PC-3 (cell line): ENCODE measurements at places on chromosomes 6 and 20.

DNA sequence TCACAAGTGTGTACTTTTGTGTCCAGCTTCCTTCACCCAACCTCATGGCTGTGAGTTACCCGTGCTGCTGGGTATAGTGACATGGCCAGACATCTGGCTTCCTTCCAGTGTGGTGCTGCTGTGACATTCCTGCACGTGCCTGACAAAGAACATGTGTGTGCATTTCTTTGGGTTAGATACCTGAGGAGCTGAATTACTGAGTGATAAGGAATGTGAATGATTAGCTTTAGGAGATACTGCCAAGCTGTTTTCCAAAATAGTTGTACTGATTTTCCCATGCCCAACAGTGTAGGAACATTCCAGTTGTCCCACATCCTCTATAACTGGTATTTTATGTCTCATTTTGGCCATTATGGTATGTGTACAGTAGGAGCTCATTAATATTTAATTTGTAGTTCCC, 132.5 kb downstream of the PREX1 start:
- peak; percentile 37 for DNase-seq

- DNase-seq = peak; percentile 59
Measured at GRCh38 chr6:90184334-90185298, 112.0 kb downstream of the BACH2 start.

DNA sequence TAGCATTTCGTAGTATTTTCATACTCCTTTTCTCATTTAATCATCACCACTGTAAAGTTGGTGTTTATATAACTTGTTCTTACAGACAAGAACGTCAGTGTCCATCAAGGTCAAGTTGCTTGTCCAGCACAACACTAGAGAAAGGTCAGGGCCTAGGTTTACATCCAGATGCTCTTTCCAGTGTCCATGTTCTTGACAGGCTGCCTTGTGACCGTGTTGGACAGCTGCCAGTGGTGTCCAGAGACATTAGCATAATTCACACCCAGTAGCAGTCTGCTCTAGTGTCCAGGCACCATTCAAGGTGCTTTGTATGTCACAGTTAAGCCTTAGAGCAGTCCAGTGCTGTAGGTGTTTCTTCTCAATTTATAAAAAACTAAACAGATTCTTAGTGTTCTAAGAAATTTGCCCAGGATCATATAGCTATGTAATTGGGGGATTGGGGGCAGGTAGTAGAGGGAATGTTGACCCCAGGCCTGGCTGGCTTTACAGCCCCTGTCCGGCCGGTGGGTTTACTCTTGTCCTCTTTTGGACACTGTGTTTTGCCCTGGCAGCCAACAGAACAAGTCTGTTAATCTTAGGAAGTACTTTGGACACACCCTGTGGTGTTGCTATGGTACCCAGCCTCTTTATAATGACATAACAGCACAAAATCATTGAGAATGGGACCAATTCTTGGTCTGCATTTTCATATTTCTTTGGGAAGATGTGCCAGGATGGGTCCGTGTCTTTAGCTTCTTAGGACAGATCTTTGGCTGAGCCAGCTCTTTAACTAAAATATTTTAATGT, 8.0 kb downstream of the STK35 start:
- no peak for DNase-seq

DNA sequence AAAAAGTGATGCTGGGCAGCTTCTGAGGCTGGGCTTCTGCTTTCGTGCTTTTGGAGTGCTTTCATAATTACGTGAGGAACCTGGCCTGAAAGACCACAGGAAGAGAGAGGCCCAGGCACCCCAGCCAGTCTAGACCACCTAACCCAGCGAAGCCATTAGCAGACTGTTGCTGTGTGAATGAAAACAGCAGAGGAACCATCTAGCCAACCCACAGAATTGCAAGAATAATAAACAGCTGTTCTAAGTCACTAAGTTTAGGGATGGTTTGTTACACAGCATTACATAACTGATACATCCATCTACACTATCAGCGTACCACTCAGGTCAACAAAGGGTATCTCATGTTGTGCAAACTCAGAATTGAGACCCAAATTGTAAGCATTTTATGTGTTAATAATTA, 34.5 kb downstream of the FGD2 start:
- DNase-seq = no peak

DNA sequence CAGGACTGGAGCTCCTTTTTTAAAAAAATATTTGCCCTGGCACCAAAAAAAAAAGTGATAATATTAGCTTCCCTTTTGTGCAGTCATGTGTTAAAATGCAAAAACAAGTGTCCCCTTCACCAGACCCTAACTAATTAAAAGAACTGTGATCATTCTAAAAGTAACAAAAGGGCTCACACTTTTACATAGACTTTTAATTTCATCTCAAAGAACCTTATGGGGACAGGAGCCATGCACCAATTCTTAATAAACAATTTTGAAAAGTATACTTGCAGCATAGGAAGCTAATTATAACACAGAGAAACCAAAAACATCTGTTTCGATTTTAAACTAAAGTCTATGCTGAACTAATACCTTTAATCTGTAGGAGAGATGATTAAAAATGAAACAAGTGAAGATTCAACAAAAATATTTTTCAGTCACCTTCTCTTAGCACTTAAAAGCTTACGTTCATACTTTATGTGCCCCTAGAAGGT, 17.3 kb downstream of the STX7 start:
- DNase-seq = no peak

GRCh38 chr6:136108361-136108945, 141.7 kb downstream of the MTFR2 start:
- no peak for DNase-seq

DNA sequence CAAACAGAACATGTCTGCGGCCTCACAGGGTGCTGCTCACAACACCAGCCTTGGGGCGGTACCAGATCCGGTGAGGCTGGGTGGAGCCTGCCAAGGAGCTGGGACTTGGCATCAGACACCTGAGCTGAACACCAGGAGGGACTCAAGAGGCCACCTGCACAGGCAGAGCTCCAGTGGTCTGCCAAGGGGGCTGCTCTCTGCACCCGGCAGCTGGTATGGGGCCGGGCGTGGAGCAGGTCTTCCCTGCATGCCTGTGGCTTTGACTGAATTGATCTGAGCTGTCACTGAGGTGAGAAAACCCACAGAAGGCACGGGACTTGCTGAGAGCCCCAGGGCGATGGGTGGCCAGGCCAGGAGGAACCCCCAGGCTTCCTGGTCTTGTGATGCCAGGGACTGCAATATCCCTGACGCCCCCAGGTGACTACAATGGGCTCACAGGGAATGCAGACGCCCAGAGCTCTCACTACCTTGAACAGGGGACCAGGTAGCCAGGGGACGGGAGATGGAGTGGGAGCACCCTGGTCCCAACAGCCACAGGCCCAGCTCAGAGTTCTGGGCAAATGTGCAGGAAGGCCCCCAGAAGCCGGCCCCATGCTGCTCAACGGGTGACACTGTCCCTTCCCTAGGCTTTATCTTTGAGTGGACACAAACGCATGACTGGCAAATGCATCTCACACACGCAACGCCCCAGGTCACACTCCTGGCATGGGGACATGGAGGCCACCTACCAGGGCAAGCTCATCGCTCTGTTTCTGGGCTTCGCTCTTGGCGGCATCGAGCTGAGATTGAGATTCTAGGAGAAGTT, 48.2 kb downstream of the DSTN start:
- no peak for DNase-seq

DNA sequence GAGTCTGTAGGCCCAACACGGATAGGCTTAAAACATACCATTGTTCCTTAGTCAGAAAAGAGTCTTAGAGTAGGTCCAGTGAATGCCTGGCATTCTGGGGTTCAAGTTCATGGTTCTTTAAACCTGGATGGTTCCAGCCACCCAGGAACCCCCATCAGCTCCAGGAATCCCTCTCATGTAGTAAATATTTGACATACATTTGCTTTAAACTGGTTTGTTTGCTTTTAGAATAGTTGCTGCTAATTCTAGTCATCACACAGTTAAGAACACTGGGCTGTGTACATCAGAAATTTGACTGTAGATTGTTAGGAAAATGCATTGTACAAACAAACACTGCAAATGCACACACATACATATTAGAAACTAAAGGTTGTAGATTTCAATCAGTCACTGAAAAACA, 30.6 kb upstream of the PBOV1 start:
- no peak for DNase-seq

GRCh38 chr6:14924126-14925024, 321.5 kb upstream of the JARID2 start:
- DNase-seq = no peak

- DNase-seq = no peak
Measured at GRCh38 chr6:18263418-18264218, 712 bp downstream of the DEK start.

GRCh38 chr6:36302227-36302976, 32.5 kb downstream of the PNPLA1 start:
- DNase-seq = peak; percentile 96

- DNase-seq = no peak
Measured at GRCh38 chr6:158000530-158001307, 19.1 kb downstream of the SYNJ2 start.

GRCh38 chr20:53276143-53276542, 304.0 kb downstream of the TSHZ2 start:
- DNase-seq = no peak

GRCh38 chr6:144809120-144809519, 524.0 kb downstream of the UTRN start:
- DNase-seq = peak; percentile 42

DNA sequence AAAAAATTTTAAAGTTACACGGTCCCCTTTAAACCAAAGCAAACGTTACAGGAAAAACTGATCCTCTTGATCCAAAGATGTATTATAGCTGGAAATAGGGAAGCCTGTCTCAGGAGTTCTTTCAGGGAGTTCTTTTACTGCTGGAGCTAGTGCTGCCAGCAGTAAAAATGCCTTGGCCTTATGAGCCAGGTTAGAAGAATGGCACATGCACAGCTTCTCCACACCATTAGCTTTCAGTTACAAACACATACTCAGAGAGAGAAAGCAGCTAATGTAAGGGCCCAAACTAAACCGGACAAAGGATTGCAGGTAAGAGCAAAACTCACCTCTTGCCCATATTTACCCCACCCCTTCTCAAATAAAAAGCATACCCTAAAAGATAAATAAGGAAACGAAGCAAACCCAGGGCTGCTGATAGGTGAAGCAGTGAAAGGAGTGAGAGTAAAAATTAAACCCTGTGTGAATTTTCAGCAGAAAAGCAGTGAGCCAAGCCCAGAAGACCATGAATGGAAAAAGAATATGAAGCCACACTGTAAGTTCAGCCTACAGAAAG, 19.0 kb downstream of the TBC1D20 start:
- no peak for DNase-seq

DNA sequence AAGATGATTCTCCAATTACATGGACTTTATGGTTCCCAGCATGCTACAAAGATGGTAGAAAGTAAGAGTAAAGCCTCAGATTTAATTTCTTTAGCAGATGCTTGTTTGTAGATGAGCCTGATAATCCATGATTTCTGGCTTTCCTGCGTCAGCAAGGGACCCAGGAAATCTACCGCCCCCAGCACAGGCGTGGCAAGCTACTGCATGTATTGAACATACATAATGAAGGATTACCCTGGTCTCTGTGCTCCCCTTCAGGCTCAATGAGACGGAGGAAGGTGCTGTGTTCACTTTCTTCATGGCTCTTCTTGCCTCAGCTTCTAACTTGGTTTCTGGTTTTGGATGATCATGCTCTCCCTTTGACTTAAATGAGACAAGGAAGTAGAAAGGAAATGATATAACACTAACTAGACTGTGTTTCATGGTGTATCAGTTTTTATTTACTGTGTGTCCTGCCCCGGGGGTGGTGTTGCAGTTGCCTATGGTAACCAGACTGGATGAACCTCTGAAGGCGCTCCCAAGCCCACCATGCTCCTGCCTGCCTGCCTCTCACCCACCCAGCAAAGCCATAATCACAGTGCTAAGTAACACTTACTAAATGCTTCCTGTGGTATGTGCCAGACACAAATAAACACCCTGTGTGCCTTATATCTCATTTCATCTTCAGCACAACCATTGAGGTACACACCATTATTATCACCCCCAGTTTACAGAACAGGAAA, 17.9 kb downstream of the GCM1 start:
- DNase-seq = no peak

DNA sequence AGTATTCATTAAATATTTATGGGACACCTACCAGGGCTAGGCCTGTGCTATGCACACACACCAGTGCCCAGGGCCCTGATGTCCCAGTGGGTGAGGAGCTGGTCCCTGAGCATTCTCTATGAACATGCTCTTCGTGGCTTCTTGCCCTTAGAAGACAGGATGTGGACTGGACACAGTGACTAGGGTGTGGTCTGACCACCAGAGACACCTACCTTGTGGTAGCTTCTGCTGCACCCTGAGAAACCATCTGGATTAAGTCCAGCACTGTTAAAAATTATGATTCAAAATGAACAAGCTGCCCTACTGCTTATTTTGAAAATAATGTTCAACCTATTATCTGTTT, 112.9 kb upstream of the RPS6KA2 start:
- DNase-seq = peak; percentile 33

DNA sequence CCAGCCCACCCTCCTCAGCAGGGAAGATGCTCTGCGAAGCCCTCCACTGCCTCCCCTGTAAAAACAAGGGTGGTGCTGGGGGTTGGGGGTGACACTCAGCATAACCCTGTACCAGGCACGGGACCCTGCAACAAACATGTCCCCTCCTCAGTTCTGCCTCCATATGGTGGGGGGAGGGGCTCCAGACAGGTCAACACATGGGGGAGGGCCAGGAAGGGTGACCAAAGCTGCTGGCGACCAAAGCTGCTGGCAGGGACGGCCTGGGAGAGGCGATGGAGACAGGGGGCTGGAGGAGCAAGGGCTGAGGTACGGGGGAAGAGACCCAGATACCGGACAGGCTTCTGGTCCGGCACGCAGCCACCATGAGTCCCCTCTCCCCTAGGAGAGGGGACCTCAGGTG, 123.2 kb downstream of the TAF4 start:
- no peak for DNase-seq

GRCh38 chr6:123434186-123434585, 202.6 kb downstream of the TRDN start:
- DNase-seq = no peak

GRCh38 chr20:45104786-45105185, 3.9 kb upstream of the KCNS1 start:
- peak; percentile 92 for DNase-seq

DNA sequence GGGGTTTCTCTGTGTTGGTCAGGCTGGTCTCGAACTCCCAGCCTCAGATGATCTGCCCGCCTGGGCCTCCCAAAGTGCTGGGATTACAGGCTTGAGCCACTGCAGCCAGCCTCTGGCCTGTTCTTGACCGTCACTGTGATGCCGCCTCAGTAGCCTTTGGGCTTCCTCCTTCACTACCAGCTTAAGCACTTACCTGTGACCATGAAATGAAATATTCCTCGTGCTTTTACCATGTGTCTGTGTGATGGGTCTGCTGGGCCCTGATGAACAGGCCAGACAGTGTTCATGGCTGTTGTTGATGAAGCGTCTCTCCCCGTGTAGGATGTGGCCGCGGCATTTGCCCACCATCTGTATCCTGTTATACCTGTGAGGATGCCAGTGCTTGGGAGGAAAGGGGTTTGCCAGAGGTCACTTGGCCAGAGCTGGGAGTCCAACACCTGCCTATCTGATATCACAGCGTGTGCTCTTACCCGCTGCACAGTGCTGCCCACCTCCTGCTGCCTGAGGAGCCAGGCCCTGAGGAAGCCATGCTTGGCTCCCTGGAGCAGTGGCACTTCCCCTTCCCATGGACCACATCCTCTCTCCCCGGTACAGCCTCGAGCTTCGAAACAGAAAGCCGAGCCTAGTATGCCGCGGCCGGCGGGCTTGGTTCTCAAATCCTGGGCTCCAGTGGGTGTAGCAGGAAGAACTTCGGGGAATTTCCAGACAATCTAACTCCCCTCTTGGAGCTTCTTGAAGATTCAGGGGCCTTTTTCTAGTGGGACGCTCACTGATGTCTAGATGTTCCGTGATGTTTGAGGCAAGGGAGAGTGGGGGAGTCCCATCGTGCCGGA, 167.9 kb downstream of the ZDHHC14 start:
- no peak for DNase-seq
